ENCODE measurements at places on chromosomes 6 and 20.

DNA sequence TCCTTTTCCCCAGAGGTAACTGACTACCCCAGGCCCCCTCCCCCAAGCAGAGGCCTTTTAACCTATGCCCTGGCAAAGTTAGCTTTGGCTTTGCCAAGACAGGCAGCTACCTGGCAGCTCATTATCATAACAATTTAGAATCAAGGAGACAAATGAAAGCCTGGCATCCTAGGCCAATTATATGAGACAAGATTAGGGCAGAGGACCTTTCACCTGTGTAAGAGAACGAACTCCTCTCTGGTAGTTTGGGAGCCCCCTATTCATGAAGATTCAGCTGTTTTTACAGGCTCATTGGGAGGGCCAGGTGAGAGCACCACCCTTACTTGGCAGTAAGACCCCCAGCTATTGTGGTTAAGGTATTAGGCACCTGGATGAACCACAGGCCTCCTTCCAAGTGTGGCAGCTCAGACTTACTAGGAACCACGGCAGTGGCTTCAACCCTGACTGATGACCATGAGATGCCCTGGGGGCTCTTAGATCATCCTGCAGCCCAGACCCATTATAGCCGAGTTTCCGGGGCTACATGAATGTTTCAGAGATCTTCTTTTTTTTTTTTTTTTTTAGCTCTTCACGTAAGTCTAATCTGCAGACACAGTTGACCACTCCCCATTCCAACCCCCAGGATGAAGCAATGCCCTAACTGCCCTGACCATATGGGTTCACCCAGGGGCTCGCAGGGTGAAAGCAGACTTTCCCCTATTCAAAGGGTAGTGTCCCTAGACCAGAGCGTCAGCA is 56.2 kb downstream of the RAB44 start:
- no peak for DNase-seq

- DNase-seq: no peak
Observed at GRCh38 chr6:14191761-14192160, 74.2 kb downstream of the CD83 start.

GRCh38 chr20:30595698-30596097 is 661.8 kb upstream of the DEFB115 start:
- no peak for DNase-seq

DNA sequence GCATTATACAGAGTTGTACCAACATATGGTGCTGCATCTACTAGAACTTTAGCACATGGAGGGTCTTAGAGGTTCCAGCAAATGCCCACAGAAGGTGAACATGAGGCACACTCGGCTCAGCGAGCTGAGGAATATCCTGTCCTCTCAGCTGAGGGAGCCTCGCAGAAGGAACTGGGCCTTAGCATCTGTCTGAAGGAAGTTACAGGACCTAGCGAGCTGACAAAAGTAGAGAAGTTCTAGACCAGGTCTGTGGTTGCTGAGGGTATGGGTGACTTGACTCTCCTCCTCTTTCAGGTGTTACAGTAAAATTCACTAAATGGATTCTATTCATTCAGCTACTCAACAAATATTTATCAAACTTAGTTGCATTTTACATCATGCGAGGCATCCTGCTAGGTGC is 157.2 kb downstream of the ZDHHC14 start:
- DNase-seq: no peak

DNA sequence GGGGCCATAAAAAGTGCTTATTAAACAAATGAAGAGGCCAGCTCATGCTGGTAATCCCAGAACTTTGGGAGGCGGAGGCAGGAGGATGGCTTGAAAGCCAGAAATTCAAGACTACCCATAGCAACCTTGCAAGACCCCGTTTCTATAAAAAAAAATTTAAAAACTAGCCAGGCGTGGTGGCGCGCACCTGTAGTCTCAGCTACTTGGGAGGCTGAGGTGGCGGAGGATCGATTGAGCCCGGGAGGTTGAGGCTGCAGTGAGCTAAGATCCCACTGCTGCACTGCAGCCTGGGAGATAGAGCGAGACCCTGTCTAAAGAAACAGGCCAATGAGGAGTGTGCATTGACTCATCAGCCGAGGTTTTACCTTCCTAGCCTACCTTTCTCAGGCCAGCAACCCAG is 15.2 kb downstream of the NPEPL1 start:
- DNase-seq: no peak

GRCh38 chr20:38730989-38731737 is 6.9 kb downstream of the SLC32A1 start:
- DNase-seq: no peak

DNA sequence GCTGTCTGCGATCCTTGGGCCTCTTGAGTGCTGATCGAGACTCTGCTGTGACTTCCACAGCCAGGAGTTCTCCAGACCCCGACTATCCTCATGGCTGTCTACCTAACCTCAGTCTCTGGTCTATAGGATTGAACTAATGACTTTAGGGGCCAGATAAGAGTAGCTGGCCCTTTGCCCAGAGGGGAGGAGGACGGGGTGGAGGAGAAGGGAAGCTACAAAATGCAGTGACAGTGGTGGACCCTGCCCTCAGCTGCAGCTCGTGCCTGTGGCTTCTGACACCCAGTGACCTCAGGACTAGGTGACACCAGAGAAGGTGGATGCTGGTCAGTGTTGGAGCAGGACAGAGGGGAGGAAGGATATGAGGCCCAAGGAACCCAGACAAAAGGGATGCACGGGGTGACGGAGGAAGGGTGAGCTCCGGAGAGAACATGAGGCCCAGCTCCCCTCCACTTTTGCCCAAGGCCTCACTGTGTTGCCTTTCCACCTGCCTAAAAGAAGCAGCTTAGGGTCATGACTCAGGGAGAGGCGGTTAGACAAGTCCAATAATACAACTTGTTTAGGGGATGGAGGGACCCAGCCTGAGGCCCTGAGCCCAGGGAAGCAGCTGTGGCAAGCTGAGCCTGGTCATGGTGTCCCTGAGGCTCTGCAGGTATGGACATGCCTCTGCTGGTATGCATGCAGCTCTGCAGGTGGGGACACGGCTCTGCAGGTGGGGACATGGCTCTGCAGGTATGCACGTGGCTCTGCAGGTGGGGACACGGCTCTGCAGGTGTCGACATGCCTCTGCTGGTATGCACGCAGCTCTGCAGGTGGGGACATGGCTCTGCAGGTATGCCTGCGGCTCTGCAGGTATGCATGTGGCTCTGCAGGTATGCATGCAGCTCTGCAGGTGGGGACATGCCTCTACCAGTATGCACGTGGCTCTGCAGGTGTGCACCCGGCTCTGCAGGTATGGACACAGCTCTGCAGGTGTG is 67.7 kb downstream of the SYNJ2 start:
- no peak for DNase-seq

GRCh38 chr6:83292900-83293843 is 100.0 kb downstream of the RWDD2A start:
- DNase-seq: no peak

- DNase-seq: no peak
Observed at GRCh38 chr20:63253438-63254231, 628 bp downstream of the NKAIN4 start.

DNA sequence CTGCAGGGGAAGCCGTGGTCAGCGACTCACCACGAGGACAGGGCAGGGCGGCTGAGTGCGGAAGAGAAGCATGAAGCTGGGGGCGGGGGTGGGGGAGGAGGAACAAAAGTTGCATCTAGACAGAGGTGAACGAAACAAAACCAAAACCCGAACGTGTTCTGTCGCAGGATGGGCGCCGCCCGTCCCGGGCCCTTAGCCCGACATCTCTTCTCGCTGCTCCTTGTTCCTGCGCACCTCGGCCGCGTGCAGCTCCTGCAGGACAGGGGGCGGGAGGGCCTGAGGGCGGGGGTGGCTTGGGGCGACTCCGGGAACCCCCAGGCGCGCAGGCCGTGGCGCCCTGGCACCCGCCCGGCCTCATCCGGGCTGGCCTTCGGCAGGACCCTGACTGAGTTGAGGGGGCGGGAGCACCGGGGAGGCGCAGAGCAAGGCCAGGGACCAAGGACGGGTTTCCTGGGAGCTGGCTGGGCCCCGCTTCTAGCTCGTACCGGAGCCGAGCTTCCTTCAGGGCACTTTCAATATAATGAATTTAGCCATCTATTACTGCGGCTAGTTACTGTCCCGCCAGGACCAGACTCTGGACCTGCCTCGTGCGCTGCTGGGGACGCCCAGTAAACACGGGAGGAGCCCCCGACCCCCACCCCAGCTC is 12.0 kb downstream of the STMN3 start:
- DNase-seq: no peak

GRCh38 chr20:57698116-57698866 is 11.5 kb downstream of the PMEPA1 start:
- DNase-seq: no peak

GRCh38 chr6:98044151-98044561 is 761.1 kb upstream of the MMS22L start:
- no peak for DNase-seq

DNA sequence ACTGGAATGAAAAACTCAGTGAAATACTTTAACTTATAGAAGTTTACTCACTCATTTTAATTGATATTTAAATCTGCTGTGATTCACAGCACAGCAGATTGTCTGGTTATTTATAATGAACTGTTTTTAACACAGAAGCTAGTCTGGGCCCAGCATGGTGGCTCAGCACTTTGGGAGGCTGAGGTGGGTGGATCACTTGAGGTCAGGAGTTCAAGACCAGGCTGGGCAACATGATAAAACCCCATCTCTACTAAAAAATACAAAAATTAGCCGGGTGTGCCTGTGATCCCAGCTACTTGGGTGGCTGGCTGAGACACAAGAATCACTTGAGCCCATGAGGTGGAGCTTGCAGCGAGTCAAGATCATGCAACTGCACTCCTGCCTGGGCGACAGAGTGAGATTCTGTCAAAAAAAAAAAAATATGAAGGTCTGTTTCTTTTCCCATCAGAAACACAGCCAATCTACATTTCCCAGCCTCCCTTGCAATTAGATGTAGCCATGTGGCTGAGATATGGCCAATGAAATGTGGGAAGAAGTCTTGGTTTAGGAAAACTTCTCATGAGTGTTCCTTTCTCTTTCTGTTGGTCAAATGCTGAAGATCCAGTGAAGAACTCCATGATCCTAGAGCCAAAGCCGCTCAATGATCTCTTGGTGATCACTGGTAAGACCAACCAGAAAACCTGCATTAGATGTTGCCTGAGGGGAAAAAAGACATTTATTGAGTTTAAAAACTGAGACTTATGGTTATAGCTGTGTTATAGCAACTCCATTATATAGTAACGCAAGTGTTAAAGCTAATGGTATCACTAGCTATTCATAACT is 31.3 kb upstream of the BTN3A2 start:
- no peak for DNase-seq

GRCh38 chr6:28137505-28137981 is 4.1 kb upstream of the ZKSCAN8 start:
- DNase-seq: no peak

GRCh38 chr20:52838510-52839241 is 133.5 kb upstream of the TSHZ2 start:
- DNase-seq: no peak

- no peak for DNase-seq
Observed at GRCh38 chr20:1392443-1392692, 486 bp downstream of the FKBP1A start.

DNA sequence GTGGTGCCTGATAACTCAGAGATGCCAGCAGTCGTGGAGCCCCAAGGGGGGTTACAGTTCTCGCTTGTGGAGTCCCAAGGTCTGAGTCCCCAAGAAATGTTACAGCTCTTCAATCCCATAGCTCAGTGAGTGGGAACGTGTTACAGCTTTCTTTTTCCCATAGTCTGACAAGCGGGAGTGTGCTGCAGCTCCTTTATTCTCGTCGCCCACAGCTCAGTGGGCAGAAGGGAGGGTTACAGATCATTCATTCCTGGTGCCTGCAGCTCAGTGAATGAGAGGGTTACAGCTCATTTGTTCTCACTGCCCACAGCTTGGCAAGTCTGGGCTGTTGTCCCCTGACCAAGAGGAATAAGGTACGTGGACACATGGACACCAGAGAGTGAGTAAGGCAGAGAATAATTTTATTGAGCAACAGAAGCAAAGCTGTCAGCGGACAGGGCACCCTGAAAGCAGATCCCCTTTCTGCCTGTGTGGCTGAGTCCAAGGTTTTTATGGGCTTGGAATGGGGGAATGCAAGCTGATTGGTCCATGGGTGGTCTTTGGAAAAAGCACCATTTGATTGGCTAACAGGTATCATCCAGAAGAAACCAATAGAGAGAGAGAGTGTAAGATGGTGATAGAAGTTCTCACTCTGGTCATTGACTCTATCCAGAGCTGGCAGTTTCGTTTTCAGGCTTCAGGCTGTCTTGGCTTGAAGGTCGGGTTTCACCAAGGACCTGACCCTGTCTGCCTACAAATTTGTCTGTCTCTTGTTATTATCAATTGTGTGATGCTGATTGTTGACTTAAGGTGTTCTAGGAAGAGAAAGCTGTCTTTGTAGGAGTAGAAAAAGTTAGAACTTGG is 16.4 kb downstream of the RNF217 start:
- DNase-seq: no peak

DNA sequence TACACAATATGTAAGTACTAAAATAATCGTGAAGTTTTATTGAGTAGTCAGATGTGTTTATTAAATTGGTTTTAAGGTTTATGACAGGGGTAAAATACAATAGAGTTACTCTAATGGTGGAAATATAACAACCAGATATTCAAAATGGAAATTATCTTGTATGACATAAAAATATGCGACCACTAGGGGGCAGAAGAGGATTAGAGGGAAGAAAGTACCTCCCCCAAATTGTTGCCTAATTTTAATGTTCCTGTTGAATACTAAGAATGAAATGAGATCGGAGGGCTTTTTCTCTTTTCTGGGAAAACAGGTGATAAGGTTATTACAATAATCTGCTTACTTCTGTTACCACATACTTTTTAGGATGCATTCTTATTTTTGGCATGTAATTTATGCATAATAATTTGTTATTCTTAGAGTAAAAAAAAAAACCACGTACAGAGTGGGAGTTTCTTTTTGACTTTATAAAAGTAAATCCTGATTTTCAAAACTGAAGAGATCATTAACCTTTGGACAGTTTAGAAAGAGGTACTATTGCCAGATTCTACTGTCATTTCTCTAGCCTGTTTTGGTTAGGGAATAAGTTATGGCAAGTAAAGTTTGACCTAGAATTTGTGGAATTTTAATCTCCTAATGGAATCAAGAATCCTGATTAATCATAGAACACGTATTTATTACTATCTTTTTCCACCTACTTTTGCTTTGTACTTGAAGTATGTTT is 159.2 kb downstream of the CD109 start:
- peak; percentile 7 for DNase-seq

- DNase-seq: no peak
Observed at GRCh38 chr6:117311310-117311709, 46.0 kb downstream of the VGLL2 start.

DNA sequence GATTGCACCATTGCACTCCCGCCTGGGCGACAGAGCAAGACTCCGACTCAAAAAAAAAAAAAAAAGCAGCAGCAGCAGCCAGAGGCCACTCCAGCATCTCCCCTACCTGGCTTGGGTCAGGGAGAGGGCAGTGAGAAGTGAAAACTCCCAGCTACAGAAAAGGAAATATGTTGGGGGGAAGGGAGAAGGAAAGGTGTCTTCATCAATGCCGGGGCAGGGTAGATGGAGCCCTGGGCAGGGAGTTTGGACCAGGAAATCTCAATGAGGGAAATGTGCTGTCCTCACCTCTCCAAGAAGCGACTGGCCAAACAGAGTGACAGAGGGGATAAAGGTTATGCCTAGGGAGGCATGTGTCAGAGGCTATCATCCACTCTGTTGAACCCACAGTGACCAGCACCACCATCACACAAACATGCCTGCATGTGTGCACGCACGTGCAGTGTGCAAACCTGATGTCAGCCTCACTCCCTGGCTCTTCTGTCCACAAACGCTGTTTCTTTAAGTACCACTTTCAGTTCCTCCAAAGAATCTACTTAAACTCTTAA is 887 bp upstream of the AIF1 start:
- DNase-seq: no peak

- DNase-seq: no peak
Observed at GRCh38 chr20:51579137-51579536, 36.6 kb upstream of the NFATC2 start.

Data from GM12864 (cell line).